ENCODE measurements at places on chromosomes 11 and 22. TPM values are rescaled to one million over a fixed set of nuclear protein-coding genes. Genes with fewer than 3 reads are reported as not detected.

The RIMBP3C gene
- total RNA-seq, result 0.15 TPM

The C11orf91 gene
- not detected for total RNA-seq

The TUBA8 gene
- total RNA-seq, result 0.59 TPM

The FAM180B gene
- total RNA-seq, result not detected

The IRAG1 gene
- total RNA-seq, result 0.59 TPM

The WT1 gene
- total RNA-seq, result 0.17 TPM

The HSPA8 gene
- 1,468 TPM for total RNA-seq

The POTEH gene
- not detected for total RNA-seq

The C22orf31 gene
- not detected for total RNA-seq

The TMA7B gene
- not detected for total RNA-seq

The OR1S1 gene
- not detected for total RNA-seq

The BEST1 gene
- 1.7 TPM for total RNA-seq

The MISFA gene
- total RNA-seq, result 0.34 TPM

The GRIA4 gene
- total RNA-seq, result 0.34 TPM

The HEPN1 gene
- not detected for total RNA-seq

The EFCAB6 gene
- 0.50 TPM for total RNA-seq

The FXYD2 gene
- 0.15 TPM for total RNA-seq

The APOBEC3G gene
- 7.2 TPM for total RNA-seq

The FAR1 gene
- total RNA-seq, result 22.3 TPM

The TMEM121B gene
- total RNA-seq, result under 0.01 TPM

The PLET1 gene
- total RNA-seq, result not detected

The LYVE1 gene
- not detected for total RNA-seq

The LRRC56 gene
- total RNA-seq, result 0.34 TPM

The SLC25A45 gene
- 0.67 TPM for total RNA-seq

The OOSP1 gene
- total RNA-seq, result not detected

The VPREB1 gene
- total RNA-seq, result not detected

All from bronchus fibroblast of lung (primary cell).